Left cardiac atrium (tissue), 4 donors: ENCODE measurements at places on chromosomes 2 and 18. TPM values are rescaled to one million over a fixed set of nuclear protein-coding genes. Genes with fewer than 3 reads are reported as not detected.

DNA sequence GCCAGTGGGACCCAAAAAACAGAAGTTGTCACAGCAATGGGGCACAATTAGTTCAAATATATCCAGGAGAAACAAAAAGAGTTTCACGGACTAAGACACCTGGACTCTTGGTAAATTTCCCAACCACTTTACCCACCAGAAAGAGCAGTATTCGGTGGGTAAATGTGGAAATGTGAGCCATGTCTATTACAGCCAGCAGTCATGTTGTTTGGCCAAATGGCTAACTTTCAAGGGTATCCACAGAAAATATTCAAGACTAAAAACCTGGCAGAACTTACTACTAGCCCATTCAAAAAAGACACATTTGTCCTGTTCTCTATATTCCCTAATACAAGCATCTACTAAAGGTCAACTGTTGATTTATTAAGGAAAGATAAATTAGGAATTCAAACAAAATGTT, 1296.0 kb upstream of the NXPH2 start:
- DNase-seq, result no peak

- DNase-seq, result no peak
Measured at GRCh38 chr2:55842046-55842445, 81.5 kb downstream of the EFEMP1 start.

GRCh38 chr2:37156071-37156856, 516 bp downstream of the EIF2AK2 start:
- peak; percentile 78 for DNase-seq

DNA sequence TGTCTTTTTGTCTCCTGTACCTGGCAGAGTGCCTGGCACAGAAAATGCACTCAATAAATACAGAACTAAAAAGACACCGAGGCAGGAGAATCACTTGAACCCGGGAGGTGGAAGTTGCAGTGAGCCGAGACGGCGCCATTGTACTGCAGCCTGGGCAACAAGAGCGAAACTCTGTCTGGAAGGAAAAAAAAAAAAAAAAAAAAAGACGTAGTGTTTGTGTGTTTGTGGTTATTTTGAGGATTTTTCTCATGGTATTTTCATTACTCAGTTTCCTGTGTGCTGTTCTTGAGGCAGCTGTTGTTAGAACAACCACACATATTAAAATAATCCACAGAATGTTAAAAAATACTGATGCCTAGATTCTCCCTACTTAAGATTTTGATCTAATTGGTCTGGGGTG, 519.2 kb upstream of the SPHKAP start:
- DNase-seq, result no peak

RGPD4 gene
- total RNA-seq, result 0.06 TPM

GRCh38 chr2:68689553-68690537, 44.8 kb upstream of the ARHGAP25 start:
- no peak for DNase-seq
